Right kidney (tissue), 9 donors: ENCODE measurements at places on chromosomes 2 and 18.
A peak's percentile ranks its signal among the peaks of the same experiment; 100 is the strongest.

DNA sequence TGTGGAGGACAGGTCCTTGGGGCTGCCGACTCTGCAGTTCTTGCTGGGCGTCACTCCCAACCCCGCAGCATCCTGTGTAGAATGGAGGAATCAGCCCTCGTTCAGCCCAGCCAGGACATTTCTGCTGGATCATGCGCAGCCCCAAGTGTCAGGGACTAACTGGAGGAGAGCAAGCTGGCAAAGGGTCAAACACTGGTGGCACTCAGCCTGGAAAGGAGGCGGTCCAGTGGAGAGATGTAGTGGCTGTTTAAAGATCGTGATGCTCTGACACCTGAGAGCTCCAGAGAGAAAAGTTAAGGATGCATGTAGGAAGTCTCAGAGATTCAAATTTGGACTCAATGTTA, 63.6 kb upstream of the SH3RF3 start:
- no peak for DNase-seq

GRCh38 chr2:181163139-181163538, 182.7 kb downstream of the UBE2E3 start:
- no peak for DNase-seq

GRCh38 chr2:170253721-170254230, 75.8 kb downstream of the MYO3B start:
- no peak for DNase-seq

- peak; percentile 84 for DNase-seq
Observed at GRCh38 chr2:100321179-100321865, 979 bp downstream of the LONRF2 start.

- DNase-seq = peak; percentile 57
Observed at GRCh38 chr2:47218066-47218581, 63.0 kb upstream of the STPG4 start.

- no peak for DNase-seq
Observed at GRCh38 chr2:159946326-159946999, 116.0 kb downstream of the PLA2R1 start.
